ENCODE measurements at places on chromosomes 5 and 9.

DNA sequence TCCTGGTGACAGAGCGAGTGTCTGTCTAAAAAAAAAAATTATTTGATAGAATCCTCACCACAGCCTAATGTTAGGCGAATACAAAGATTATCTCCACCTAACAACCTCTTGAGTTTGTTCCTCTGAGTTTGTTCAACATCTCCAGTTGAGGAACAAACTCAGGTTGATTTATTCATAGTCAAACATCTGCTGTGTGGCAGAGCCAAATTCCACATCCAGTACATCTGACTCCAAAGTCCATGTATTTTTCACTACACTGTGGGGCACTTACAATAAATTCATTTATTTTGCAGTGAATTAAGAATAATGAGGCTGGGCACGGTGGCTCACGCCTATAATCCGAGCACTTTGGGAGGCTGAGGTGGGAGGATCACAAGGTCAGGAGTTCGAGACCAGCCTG, 53.3 kb downstream of the KIF24 start:
- DNase-seq, result no peak

GRCh38 chr9:93954434-93955061, 607 bp downstream of the BARX1 start:
- no peak for DNase-seq

GRCh38 chr5:57175551-57176309, 1.9 kb downstream of the GPBP1 start:
- DNase-seq, result no peak

DNA sequence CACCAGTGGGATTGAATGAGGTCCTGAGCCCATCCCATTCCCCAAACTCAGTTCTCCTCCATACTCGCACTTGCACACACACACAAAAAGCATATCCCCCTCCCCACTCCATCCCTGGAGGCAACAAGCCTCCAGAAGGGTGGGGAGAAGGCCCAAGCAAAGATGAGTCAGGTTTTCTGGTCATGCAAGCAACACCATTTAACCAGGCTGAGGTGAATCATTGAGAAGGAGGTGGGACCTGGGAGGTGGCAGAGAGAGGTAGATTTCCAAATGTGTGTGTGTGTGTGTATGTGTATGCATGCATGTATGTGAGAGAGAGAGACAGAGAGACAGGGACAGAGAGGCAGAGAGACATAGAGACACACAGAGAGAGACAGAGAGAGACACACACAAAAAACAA, 185.2 kb upstream of the TRIM32 start:
- DNase-seq, result no peak

DNA sequence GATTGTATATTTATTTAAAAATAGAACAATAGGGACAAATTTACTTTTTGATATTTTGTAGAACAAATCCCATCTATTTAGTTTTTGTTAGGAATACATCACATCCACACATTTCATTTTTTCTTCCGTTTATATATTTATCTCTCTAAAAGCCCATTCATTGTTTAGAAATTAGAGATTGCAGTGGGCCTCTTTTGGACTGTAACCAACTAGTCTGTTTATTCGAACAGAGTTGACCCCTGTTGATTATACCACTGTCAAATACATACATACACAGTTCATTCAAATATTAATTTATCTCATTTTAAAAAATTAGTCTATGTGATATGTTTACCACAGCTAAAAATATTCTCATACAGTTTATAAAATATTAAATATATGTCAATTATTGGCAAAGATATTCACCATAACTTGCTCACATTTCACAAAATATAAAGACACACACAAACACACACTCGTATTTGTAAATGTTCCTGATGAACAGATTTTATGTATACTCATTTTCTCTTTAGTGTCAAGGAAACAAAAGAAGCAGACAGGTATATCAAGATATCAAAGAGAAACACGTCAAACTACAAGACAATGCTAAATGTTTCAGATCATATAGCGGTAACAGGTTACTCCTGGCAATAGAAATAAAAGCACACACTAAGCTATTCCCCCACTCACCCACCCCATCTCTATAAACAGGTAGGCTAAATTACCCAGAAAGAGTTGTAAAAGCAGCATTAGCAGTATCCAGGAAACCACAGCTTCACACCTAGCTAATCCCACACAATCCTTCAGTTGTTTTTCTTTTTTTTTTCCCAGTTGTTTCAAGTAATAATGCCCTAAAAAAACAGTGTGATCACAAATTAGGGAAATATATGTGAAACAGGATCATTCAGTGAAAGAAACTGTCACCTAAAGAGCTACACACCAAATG, 283.9 kb downstream of the ADAMTS6 start:
- no peak for DNase-seq

GRCh38 chr5:59540366-59540765, 353.2 kb downstream of the PDE4D start:
- no peak for DNase-seq

DNA sequence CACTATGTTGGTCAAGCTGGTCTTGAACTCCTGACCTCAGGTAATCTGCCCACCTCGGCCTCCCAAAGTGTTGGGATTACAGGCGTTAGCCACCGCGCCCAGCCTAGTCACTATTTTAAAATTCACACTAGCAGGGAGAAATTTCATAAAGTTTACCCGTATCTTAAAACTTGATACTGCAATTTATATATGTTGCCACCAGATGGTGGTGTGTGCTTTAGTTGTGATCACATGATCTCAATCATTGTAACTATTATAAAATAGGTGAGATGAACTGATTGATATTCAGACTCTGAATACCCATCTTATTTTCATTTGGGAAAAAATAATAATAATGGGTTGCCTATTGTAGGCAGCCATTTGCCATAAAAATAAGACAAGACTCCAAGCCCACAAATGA, 1330.4 kb upstream of the WWC1 start:
- no peak for DNase-seq

GRCh38 chr5:8752595-8752994, 793.3 kb downstream of the SEMA5A start:
- no peak for DNase-seq

- DNase-seq, result no peak
These were observed 1026.3 kb downstream of the CDH12 start for GRCh38 chr5:21826884-21827283.

GRCh38 chr9:1701113-1701512, 314.0 kb upstream of the SMARCA2 start:
- DNase-seq, result no peak

GRCh38 chr9:88425538-88425950, 37.3 kb downstream of the SPIN1 start:
- no peak for DNase-seq

GRCh38 chr5:10275460-10275859, 25.4 kb downstream of the CCT5 start:
- no peak for DNase-seq

GRCh38 chr5:36414869-36415282, 113.2 kb upstream of the RANBP3L start:
- DNase-seq, result no peak

DNA sequence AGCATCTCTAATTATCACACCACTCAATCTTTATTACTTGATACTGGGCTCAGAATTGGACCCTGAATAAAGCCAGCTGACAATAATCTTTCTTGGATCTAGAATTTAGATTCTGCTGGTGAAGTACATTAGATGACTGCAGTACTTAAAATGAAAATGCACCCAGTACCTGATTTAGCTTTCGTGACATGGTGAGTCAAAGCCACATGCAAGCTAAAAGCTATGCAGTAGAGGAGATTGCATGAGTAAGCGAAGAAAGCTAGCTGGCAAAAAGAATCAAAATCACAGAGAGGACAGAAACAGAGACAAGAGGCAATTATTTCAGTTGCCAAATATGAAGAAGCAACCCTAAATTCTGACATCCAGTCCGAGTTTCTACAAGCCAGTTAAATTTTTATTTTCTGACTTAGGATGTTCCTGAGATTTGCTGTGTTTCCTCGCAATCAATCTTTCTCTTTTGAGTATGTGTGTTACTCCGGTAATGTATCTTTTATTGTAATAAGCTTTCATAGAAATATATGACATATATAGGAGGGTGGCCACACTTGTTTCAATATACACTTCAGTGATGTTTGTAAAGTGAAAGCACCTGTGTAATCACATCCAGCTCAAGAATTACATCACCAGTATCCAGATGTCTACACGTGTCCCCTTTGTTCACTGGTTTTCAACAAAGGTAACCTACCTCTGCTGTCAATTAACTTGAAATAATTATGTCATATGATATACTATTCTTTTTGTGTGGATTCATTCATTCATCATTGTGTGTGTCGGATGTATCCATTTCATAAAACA, 101.7 kb downstream of the CDH18 start:
- no peak for DNase-seq

DNA sequence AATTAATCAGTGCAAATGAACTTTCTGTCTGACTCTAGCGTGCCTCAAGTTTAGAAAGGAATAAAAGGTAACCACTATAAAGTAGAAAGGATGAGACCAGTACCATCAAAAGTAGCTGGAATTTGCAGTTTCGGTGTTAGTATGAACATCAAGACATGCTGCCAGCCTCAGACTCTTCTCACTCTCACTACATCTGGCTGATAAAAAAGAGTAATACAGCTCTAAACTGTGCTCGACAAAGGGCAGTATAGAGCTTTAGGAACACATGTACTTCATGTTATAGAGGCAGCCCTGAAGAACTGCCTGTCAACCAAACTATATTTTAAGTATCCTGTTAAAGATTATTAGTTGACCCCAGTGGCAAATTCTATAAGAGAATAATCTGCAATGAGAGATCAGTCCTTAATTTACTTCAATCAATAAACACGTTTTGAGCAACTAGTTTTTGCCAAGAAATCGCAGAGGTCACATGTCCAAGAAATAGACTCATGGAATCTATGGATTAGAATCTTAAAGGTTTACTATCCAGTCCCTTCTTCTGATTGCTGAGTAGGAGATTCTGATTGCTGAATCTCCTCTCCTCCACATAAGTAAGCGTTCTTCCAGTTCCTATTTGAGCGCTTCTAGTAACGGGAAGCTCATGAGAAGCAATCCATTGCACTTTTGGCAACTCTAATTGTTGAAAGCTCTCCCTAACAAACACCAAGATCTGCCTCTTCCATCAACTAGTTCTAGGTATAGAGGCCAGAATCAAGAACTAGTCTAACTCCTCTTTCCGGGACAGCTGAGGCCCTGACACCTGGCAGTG, 941 bp downstream of the XPA start:
- no peak for DNase-seq

DNA sequence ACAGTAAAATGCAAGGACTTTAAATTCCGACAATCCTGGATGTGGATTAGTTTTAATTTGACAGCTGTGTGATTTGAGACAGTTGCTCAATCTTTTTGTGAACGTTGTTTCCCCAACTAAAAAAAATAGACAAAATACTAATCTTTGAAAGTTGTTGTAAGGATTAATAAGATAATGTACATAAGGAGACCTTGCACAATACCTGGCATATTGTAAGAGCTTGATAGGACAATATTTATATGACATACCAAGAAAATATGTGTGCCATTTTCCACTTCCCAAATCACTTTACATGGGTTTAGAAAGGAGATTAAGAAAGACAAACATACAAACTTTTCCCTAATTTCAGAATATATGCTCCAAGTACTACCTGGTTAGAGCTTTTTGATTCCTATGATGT, 25.3 kb downstream of the ARRDC3 start:
- no peak for DNase-seq

GRCh38 chr9:110036286-110036685, 171.7 kb downstream of the C9orf152 start:
- DNase-seq, result no peak

- no peak for DNase-seq
These were observed 64.9 kb downstream of the CCDC171 start for GRCh38 chr9:15617782-15618181.

GRCh38 chr5:31054453-31054852, 139.0 kb upstream of the CDH6 start:
- DNase-seq, result no peak

DNA sequence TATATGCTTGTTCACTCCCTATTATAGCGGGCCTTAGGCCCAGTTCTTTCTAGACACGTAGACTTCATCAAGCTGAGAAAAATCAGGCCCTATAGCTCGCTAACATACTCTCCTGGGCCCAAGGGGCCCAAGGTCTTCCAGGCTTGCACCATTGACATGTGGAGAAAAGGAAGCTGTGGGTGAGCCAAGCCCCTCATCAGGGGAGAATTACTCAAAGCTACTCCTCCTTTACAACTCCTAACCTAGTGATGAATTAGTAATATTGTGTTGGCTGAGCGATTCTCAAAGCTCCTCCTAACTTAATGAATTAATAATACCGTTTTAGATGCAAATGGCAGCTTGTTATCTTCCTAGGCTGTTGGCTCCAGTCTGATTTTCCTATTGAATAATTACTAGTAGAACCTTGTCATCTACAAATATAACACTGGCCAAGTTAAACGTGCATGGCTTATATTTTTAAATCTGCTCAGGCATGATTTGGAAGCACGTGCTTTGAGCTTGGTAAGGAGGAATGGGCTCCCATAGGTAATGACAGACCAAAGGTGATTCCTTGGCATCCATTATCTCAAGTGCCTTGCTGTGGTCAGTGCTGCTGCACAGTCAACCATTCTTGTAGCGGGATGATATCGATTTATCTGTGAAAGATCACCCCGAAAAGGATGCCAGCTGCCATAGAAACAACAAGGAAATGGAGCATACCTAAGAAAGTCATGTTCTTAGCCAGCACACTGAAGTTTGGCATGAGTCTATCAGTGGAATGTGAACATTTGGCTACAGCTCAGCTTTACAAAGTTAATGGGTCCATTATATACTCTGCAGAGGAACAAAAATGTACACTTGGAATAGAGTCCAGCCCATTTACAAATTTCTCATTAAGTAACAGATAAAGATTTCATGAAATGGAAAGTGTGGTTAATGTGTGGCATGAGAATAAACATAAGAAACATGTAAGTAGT, 23.8 kb downstream of the LVRN start:
- DNase-seq, result no peak

GRCh38 chr5:178432421-178433272, 157.5 kb downstream of the COL23A1 start:
- DNase-seq, result no peak

GRCh38 chr5:159522841-159523240, 192.6 kb upstream of the IL12B start:
- DNase-seq, result no peak

DNA sequence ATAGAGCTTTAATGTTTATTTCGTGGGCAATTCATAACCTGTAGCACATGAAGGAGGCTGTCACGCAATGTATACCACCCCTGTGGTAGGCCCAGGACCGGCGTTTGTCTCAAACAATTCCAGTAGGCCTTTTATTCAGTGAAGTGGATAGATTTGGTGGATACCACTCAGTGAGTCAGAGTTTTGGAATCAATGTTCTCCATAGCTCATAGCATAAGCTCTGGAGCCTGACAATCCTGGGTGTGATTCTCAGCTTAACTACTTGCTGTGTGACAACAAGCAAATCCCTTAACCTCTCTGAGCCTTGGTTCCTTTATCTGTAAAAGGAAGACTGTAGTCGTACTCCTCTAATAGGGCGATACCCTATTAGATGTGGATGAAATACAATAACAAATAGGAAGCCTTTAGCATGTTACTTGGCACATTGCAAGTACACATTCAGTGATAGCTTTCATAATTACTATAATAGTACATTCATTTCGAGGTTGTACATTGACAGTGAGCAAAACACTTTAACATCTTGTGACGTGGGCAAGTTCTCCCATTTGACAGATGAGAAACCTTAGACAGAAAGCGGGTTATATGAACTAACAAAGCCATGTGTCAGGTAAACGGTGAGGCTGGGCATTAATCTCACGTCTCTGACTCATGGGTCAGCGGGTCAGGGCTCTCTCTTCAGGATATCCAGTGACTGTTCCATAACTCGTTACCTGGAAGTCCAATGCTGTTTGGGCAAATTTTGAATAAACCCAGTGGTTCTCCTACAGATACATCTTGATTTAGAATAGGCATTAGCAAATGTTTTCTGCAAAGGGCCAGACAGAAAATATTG, 130.8 kb downstream of the C9orf152 start:
- DNase-seq, result no peak
